Activated CD4-positive, alpha-beta T cell treated with anti-CD3 and anti-CD28 coated beads, Interleukin-2, amount 10 ng/mL, durations not matched to agents 7 days and 5 days (primary cell): ENCODE measurements at places on chromosomes 12 and 14.

GRCh38 chr12:15278816-15279658 lies 43.3 kb upstream of the PTPRO start:
- DNase-seq: peak; percentile 19

GRCh38 chr12:47491516-47492305 lies 214.1 kb downstream of the RPAP3 start:
- DNase-seq: no peak

DNA sequence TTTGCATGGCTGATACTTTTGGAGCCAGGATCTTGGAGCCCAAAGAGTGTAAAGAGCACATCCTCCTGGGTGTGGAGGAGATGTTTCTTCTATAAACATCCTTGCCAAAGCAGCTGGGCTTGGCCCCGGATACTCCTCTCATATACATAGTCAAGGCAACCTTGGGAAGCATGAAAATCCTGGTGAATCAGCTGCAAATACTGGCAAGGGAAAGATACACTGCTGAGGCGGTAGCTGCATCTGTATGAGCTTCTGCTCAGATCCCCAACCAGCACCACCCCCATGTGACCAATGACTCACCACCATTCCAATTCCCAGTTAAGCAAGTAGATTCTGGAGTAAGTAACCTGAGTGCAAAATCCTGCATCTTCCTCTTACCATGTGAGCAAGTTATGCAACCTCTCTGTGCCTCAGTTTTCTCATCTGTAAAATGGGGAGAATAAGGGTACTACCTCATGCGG lies 567.4 kb downstream of the MED13L start:
- no peak for DNase-seq

- DNase-seq: no peak
Observed at GRCh38 chr14:55599250-55599879, 19.4 kb downstream of the KTN1 start.

DNA sequence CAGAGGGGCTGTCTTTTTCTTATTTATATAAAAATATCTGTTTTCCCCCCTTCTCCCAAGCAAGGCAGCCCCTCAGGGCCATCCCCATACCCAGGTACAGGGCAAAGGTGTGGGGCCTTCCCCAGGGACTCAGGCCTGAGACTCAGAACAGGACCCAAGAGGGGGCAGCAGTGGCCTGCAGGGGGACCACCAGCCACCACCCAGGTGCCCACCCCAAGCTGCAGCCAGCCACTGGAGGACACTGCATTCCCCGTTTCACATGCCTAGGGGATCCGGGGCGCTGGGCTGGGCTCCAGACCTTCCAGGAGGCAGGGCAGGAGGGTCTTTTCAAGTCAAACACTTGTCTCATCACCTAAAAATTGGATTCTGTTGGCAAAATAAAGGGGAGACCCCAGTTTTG lies 83.3 kb downstream of the SCARB1 start:
- DNase-seq: no peak

- no peak for DNase-seq
Observed at GRCh38 chr14:81313775-81314429, 86.2 kb downstream of the STON2 start.

GRCh38 chr12:114834621-114835020 lies 150.6 kb upstream of the TBX3 start:
- no peak for DNase-seq

- no peak for DNase-seq
Observed at GRCh38 chr12:59792647-59793046, 196.8 kb downstream of the SLC16A7 start.

- no peak for DNase-seq
Observed at GRCh38 chr12:120678572-120678971, 8.4 kb upstream of the MLEC start.

GRCh38 chr12:124512667-124513296 lies 54.6 kb downstream of the NCOR2 start:
- no peak for DNase-seq

- no peak for DNase-seq
Observed at GRCh38 chr14:96894966-96895365, 97.8 kb downstream of the VRK1 start.

- DNase-seq: no peak
Observed at GRCh38 chr12:100845095-100845494, 50.5 kb downstream of the ANO4 start.

DNA sequence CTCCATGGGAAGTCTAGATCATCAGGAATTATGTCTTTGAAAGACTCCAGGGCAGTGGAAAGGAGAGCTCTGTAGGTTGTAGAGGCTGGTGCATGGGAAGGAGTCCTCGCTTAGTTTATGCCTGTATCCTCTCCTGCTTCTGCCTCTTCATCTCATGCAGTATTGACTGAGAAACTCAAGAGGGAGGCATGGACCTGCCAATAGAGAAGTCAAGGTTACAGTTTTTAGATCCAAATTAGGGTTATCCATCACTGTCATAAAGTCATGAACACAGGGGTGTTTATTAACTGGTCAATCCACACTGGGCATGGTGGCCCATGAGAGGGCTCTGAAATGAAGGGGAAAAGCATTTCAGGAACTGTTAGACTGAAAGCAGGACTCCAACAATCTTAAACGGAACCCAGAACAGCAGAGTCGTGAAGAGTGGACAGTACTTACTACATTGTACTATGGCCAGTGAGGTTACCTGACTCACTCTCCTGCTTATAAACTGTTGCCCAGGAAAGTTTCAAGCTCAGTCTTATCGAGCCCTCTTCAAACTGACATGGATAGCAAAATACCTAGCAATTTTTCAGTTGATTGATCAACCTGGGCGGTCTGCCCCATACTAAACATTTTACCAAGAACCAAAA lies 30.1 kb upstream of the DHRS7 start:
- DNase-seq: no peak

- no peak for DNase-seq
Observed at GRCh38 chr12:132188916-132189325, 44.7 kb downstream of the NOC4L start.

- DNase-seq: no peak
Observed at GRCh38 chr12:27001663-27002062, 12.5 kb downstream of the TM7SF3 start.

- DNase-seq: no peak
Observed at GRCh38 chr12:118015944-118016343, 559 bp upstream of the RFC5 start.

- no peak for DNase-seq
Observed at GRCh38 chr14:51119411-51120051, 24.6 kb upstream of the TRIM9 start.

DNA sequence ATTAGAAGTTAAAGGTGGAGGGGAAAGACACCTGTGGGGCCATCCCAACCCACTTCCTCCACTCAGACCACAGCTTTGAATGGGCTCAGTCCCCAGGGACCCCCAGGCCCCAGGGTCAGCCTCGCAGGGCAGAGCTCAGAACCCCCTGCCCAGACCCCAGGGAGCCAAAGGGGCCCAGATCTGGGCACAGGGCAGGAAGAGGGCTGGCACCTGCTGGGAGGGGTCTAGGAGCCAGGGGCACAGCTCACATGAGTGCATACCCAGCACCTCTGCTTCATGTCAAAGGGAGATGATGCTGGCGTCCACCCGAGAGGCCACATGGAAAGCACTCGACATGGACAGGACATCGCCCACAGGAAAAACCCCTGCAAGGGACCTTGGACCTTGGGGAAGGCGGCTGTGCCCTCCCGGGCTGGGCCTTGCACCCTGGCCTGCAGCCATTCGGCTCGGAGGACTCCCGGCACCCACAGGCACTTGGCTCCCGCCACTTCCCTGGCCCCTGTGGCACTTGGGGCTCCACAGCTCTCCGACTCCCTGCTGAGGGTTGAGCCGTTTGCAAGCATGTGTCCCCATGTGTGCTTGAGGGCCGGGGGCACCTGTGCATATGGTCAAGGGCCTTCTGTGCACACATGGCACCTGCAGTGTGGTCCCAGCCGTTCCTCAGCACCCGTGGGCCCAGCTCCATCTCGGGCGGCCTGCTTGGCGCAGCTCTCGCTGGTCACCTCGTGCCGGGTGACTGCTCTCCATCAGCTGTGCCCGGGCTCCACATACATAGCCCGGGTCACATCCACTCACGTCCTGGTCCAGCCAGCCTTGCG lies 7.8 kb upstream of the AMN start:
- DNase-seq: no peak
